ENCODE measurements at places on chromosomes 12 and 14.
A peak's percentile ranks its signal among the peaks of the same experiment; 100 is the strongest.

GRCh38 chr12:49060237-49061156, at the start of gene KMT2D:
KMT2D (minus strand) TSS chr12:49060794; CDS start chr12:49055324, 5,470 bp downstream.
- peaks cover 3% of the 10 kb centered on the region for H3K4me1 ChIP-seq
- H3K4me3 ChIP-seq = peak within 1 kb of the TSS; percentile 88
- H3K27me3 ChIP-seq = no peaks in the 10 kb centered on the region
- no peaks in the 10 kb centered on the region for H3K36me3 ChIP-seq

DNA sequence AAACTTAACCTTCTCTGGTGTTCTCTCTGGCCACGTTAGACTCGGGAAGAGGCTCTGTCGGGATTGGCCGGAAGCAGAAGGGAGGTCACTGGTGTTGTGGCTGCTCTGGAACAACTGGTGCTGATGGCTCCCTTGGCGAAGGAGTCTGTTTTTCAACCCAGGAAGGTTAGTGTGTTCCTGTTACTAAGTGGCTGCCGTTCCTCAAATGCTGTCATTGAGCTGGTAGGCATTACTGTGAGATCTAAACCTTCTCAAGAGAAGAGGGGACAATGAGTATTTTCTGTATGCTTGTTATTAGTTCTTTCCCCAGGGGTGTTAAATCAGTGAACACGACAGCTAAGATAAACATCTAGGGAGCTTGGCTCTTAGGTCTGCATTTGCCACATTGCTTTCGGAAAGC, 18.3 kb downstream of the POP5 start:
- H3K4me3 ChIP-seq = no peak overlapping the region
- H3K27me3 ChIP-seq = no peaks in the 10 kb centered on the region
- H3K4me1 ChIP-seq = no peaks in the 10 kb centered on the region
- H3K36me3 ChIP-seq = peaks cover 7% of the 10 kb centered on the region
- no peak for DNase-seq

DNA sequence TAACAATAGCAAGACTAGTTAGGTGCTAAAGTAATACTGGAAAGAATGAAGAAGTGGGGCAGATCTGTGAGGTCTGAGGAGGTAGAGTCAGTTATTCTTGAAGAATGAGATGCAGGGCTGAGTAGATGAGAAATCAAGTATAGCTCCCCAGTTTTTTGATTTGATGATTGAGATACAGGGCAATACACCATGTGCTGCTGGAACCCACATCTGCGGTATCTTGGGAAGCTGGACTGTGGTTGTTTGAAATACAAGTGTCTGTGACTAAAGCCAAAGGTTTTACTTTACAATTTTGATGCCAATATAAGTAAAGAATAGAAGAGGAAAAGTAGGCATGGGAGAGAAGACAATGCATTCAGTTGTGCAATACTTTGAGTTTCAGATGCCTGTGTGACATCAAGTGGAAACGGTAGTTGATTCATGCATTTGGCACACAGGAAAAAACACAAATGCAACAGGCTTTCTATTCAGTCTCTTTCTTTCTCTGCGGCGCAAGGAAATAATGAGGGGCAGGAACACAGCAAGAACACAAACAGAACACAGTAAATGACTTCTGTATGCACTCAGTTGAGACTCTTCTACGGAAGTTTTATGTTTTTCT, 190.2 kb upstream of the SLC38A2 start:
- peak; percentile 15 for DNase-seq
- H3K27ac ChIP-seq = no peak overlapping the region
- H3K36me3 ChIP-seq = no peaks in the 10 kb centered on the region

GRCh38 chr12:107515446-107515958, 170.1 kb upstream of the PWP1 start:
- H3K4me1 ChIP-seq = no peaks in the 10 kb centered on the region
- no peaks in the 10 kb centered on the region for H3K27me3 ChIP-seq
- DNase-seq = no peak

DNA sequence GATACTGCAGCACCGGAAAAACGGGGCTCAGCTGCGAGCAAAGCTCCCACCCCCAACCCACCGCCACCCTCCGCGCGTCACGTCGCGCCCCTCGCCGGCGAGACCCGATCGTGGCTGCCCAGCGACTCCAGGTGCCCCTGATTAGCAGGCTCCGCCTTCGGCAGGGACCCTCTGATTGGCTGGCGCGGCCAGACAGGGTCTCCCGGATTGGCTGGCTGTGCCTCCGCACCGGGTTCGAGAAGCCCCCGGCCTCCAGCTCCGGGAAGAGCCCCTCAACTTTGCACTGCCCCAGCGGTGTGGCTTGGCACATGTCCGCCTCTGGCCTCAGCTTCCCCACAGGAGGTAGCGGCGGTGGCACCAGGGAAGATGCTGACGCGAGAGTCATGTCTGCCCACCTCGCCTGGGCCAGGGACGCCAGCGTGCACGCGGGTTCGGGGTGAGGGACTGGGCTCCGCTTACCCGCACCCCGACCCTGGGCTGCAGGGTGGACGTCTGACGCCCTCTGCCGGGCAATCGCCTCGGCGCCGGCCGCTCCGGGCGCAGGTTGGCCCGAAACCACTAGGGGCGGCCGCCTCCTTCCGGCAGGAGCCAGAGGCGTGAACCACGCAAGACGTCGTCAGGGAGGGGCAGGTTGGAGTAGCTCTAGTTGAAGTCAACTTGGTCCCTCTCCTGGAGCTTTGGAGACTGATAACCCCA, 498 bp upstream of the RHOF start:
- peak; percentile 95 for DNase-seq
- no peaks in the 10 kb centered on the region for H3K27me3 ChIP-seq
- peak overlapping the region; percentile 88 for H3K27ac ChIP-seq
- no peaks in the 10 kb centered on the region for H3K4me1 ChIP-seq
- H3K4me3 ChIP-seq = peak overlapping the region; percentile 49

GRCh38 chr12:131597333-131597732, 113.6 kb upstream of the SFSWAP start:
- no peaks in the 10 kb centered on the region for H3K27me3 ChIP-seq
- H3K27ac ChIP-seq = no peak overlapping the region
- no peaks in the 10 kb centered on the region for H3K36me3 ChIP-seq
- H3K4me3 ChIP-seq = no peak overlapping the region
- no peaks in the 10 kb centered on the region for H3K4me1 ChIP-seq

GRCh38 chr12:62760779-62761178, 174.2 kb downstream of the PPM1H start:
- no peaks in the 10 kb centered on the region for H3K27me3 ChIP-seq
- peak overlapping the region; percentile 68 for H3K27ac ChIP-seq
- H3K36me3 ChIP-seq = no peaks in the 10 kb centered on the region
- H3K4me1 ChIP-seq = peaks cover 2% of the 10 kb centered on the region
- DNase-seq = no peak

GRCh38 chr14:74846968-74847665, 28.8 kb downstream of the PROX2 start:
- no peaks in the 10 kb centered on the region for H3K36me3 ChIP-seq
- H3K27ac ChIP-seq = no peak overlapping the region
- no peak for DNase-seq
- H3K4me3 ChIP-seq = no peak overlapping the region

GRCh38 chr12:46364777-46365580, 7.6 kb downstream of the SLC38A2 start:
- H3K27me3 ChIP-seq = no peaks in the 10 kb centered on the region
- peaks cover 26% of the 10 kb centered on the region for H3K4me1 ChIP-seq
- no peak overlapping the region for H3K27ac ChIP-seq

DNA sequence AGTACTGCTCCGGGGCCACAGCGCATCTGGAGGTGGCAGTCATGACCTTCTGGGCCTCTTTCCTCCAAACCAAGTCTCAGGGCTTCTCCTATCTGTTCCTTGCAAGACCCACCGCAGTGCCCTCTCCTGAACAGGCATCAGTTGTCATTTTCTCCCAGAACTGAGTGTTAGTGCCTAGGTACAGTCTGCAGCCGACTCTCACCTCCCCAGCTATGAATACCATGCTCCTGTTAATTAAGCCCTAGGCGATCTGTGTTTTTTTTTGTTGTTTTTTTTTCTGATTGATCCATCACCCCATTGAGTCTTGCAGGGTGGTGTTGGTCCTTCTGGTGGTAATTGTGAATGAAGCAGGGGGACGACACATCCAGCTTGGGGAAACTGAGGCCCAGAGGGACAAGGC, 47.5 kb upstream of the DLK1 start:
- H3K27me3 ChIP-seq = no peaks in the 10 kb centered on the region
- peaks cover 32% of the 10 kb centered on the region for H3K4me1 ChIP-seq
- H3K36me3 ChIP-seq = no peaks in the 10 kb centered on the region
- no peak for DNase-seq

GRCh38 chr12:32423559-32423958, 24.2 kb downstream of the FGD4 start:
- H3K27ac ChIP-seq = no peak overlapping the region
- no peaks in the 10 kb centered on the region for H3K27me3 ChIP-seq
- no peak overlapping the region for H3K4me3 ChIP-seq
- no peak for DNase-seq

GRCh38 chr12:63940310-63941005, 96.0 kb downstream of the SRGAP1 start:
- H3K27ac ChIP-seq = no peak overlapping the region
- H3K4me3 ChIP-seq = no peak overlapping the region
- no peaks in the 10 kb centered on the region for H3K27me3 ChIP-seq
- peaks cover 3% of the 10 kb centered on the region for H3K4me1 ChIP-seq
- DNase-seq = no peak
